Vagina (tissue), 2 donors: ENCODE measurements at places on chromosomes 2 and 18. TPM values are rescaled to one million over a fixed set of nuclear protein-coding genes. Genes with fewer than 3 reads are reported as not detected.

- H3K27me3 ChIP-seq, result no peaks in the 10 kb centered on the region
- no peak overlapping the region for H3K27ac ChIP-seq
- H3K4me3 ChIP-seq, result no peak overlapping the region
- no peaks in the 10 kb centered on the region for H3K36me3 ChIP-seq
- H3K4me1 ChIP-seq, result no peaks in the 10 kb centered on the region
Observed at GRCh38 chr18:45528712-45529336, 86.5 kb upstream of the SLC14A2 start.

DNA sequence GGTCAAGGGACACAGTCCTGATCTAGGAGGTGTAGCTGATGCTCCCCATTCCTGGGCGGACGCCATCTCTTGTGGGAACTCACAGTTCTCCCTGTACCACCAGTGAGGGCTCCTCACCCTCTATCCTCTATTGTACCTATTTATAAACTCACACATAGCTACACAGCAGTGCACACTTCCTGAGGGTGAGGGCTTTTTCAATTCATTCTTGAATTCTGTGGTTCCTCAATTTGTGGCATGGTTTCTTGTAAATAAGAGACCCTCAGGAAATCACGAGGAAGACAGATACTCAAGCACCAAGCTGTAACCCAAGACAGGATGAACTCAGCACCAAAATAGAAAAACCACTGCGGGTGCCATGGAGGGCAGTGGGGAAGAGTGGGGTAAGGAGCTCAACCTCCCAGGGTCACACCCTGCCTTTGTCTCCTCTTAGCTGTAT is 245.9 kb upstream of the PXDN start:
- no peak overlapping the region for H3K4me3 ChIP-seq
- DNase-seq, result peak; percentile 49
- no peaks in the 10 kb centered on the region for H3K4me1 ChIP-seq
- H3K27ac ChIP-seq, result no peak overlapping the region
- H3K27me3 ChIP-seq, result no peaks in the 10 kb centered on the region
- H3K36me3 ChIP-seq, result no peaks in the 10 kb centered on the region

GRCh38 chr2:181312515-181312927 is 144.7 kb upstream of the ITGA4 start:
- no peaks in the 10 kb centered on the region for H3K36me3 ChIP-seq
- H3K4me3 ChIP-seq, result no peak overlapping the region
- no peaks in the 10 kb centered on the region for H3K27me3 ChIP-seq
- no peak for DNase-seq

GRCh38 chr2:60475123-60475830 is 78.2 kb downstream of the BCL11A start:
- no peak overlapping the region for H3K4me3 ChIP-seq
- H3K36me3 ChIP-seq, result no peaks in the 10 kb centered on the region
- no peak for DNase-seq
- peaks cover 14% of the 10 kb centered on the region for H3K4me1 ChIP-seq
- no peaks in the 10 kb centered on the region for H3K27me3 ChIP-seq
- no peak overlapping the region for H3K27ac ChIP-seq

The DES gene
- total RNA-seq, result 883 TPM

The ANTXR1 gene
- total RNA-seq, result 102 TPM

- no peak for DNase-seq
- H3K27ac ChIP-seq, result no peak overlapping the region
- no peaks in the 10 kb centered on the region for H3K36me3 ChIP-seq
- H3K27me3 ChIP-seq, result no peaks in the 10 kb centered on the region
- no peaks in the 10 kb centered on the region for H3K4me1 ChIP-seq
- H3K4me3 ChIP-seq, result no peak overlapping the region
Observed at GRCh38 chr18:46560671-46561045, 96.4 kb downstream of the LOXHD1 start.

DNA sequence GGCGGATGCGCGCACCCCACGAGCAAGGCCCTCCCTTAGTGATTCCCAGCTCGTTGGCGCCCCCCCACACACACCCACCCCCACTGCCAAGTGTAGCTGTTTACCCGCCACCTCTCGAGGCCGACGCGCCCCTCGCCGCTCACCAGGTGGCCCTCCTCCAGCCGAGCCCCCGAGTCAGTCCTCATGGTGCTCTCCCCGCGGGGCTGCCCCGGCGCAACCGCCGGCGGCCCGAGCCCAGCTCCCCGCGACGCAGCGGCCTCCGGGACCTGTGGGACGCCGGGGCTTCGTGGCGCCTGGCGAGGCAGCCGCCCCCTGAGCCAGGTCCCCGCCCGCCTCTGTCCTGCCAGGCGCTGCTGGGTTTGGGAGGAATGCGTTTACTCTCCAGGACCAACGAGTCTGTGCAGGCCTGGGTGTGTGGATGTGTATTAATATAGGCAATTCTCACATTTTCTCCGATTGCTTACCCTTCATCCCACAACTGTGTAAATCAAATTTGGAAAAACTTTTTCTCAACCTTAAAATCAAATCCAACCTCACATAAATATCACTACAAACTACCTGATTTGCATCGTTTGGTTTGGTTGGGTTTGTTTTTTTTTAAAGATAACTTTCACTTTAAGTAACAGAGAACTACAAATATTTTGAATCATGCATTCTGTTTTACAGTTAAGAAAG is at the start of gene TMEM237:
TSS of gene TMEM237 (minus strand) at position 288 of the 675 bp plus-strand sequence. CDS start at position 185, 103 bp downstream.
- H3K27ac ChIP-seq, result peak within 1 kb of the TSS; percentile 93
- H3K27me3 ChIP-seq, result no peaks in the 10 kb centered on the region
- no peak for DNase-seq
- no peaks in the 10 kb centered on the region for H3K36me3 ChIP-seq
- no peaks in the 10 kb centered on the region for H3K4me1 ChIP-seq

The TEX44 gene
- not detected for total RNA-seq

DNA sequence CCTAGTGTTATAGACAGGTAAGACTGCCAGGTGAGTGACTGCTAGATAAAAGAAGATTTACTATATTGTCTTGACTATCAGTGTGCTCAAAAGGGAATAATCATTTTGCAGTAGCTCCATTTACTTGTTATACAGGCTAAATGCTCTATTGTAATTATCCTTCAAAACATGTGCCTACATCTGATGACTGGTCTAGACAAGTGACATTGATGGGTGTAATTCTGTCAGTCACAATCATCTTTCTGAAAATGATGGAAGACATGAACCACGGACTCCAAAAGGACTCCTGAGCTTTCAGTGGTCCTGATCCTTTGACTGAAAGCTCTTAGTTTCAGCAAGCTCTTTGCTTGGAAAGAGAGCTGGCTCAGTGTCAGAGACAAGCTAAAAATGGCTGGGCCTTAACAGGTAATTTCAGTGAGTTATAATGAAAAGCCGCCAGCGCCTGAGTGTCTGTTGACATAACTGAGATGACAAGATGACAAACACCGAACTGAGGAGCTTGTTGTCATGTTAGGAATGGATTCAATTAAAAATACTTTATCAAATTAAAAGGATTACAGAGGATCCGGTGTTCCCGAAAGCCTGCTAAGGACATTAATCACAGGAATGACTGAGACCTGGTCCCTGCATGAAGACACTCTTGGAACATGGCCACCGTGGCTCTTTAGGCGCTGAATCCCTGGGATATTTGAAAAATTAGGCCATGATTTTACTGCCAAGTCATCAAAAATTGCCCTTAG is 141.7 kb downstream of the CMPK2 start:
- no peak overlapping the region for H3K4me3 ChIP-seq
- no peak for DNase-seq
- no peaks in the 10 kb centered on the region for H3K36me3 ChIP-seq
- no peaks in the 10 kb centered on the region for H3K27me3 ChIP-seq

DNA sequence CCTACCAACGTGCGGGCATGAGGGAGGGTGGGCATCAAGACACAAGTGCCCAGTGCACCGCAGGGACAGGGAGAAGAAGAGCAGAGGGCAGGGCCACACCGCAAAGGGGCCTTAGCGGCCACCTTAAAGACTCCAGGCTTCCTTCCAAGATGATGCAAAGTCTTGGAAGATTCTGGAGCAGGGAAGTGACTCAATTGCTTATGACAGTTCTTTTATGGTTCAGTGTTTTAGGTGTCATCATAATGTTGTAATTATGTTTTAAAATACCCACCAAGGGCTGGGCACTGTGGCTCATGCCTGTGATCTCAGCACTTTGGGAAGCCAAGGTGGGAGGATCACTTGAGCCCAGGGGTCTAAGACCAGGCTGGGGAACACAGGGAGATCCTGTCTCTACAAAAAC is 44.5 kb upstream of the SEMA4C start:
- H3K4me3 ChIP-seq, result no peak overlapping the region
- no peaks in the 10 kb centered on the region for H3K36me3 ChIP-seq
- peaks cover 22% of the 10 kb centered on the region for H3K4me1 ChIP-seq
- no peaks in the 10 kb centered on the region for H3K27me3 ChIP-seq
- no peak overlapping the region for H3K27ac ChIP-seq

The UGT1A5 gene
- 1.2 TPM for total RNA-seq

DNA sequence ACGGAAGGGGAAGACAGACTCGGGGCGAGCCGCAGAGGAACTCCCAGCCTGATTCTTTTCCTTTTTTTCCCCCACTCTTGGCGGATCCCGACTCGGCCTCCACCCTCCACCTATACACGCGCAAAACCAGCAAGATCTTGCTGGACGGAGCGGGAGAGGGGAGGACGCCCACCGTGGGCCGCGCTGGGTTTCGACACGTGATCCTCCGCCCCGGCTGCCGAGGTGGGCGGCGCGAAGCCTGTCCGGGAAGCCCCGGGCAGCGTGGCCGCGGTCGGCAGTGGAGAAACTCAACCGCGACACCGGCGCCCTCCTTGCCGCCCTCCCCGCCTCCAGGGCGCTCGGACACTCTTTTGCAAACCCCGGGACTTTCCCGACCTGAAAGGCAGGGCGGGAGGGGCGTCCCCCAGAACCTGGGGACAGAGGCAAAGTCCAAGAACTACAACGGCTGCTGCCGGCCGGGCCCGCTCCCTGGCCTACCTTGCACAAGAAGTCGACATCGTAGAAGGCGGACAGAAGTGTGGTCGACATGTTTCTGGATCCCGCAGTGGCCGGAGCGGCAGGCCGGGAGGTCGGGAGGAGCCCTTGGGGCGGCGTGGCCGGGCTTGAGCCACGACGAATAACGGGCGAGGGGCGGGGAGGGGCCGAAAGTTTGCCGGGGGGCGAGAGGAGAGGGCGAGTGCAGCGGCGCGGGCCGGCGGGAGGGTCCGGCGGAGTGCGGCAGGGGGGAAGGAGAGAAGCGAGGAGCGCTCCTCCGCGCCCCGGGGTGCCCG is 433 bp downstream of the ZFP36L2 start:
- H3K27me3 ChIP-seq, result no peaks in the 10 kb centered on the region
- peak overlapping the region; percentile 99 for H3K27ac ChIP-seq

GRCh38 chr2:191625016-191625415 is 52.9 kb upstream of the NABP1 start:
- no peak overlapping the region for H3K4me3 ChIP-seq
- H3K36me3 ChIP-seq, result no peaks in the 10 kb centered on the region
- no peaks in the 10 kb centered on the region for H3K4me1 ChIP-seq
- no peak overlapping the region for H3K27ac ChIP-seq

- DNase-seq, result no peak
- no peak overlapping the region for H3K27ac ChIP-seq
- no peaks in the 10 kb centered on the region for H3K4me1 ChIP-seq
- H3K27me3 ChIP-seq, result no peaks in the 10 kb centered on the region
- no peak overlapping the region for H3K4me3 ChIP-seq
- no peaks in the 10 kb centered on the region for H3K36me3 ChIP-seq
Observed at GRCh38 chr2:229261599-229261998, 9.5 kb downstream of the PID1 start.

GRCh38 chr2:111622859-111623258 is 261.1 kb downstream of the ANAPC1 start:
- H3K4me3 ChIP-seq, result no peak overlapping the region
- no peak for DNase-seq
- no peaks in the 10 kb centered on the region for H3K27me3 ChIP-seq
- no peaks in the 10 kb centered on the region for H3K36me3 ChIP-seq
- H3K4me1 ChIP-seq, result peaks cover 18% of the 10 kb centered on the region

The KYNU gene
- 3.7 TPM for total RNA-seq

DNA sequence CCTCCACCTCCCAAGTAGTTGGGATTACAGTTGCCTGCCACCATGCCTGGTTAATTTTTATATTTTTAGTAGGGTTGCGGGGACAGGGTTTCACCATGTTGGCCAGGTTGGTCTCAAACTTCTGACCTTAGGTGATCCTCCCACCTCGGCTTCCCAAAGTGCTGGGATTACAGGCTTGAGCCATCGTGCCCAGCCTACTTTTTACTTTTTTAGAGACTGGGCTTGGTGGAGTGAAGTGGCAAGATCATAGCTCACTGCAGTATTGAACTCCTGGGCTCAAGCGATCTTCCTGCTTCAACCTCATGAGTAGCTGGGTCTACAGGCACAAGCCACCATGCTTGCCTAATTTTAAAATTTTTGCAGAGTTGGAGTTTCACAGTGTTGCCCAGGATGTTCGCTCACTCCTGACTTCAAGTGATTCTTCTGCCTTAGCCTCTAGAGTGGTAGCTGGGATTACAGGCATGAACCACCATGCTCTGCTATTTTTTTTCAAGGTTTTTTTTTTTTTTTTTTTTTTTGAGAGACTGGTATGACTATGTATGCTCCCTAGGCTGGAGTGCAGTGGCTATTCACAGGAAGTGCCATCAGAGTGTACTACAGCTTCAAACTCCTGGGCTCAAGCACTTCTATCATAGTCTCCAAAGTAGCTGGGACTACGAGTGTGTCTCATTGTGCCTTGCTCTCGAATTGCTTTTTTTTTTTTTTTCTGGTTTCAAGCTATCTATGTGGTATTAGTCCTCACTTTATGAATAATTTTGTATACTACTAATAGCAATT is 11.9 kb downstream of the MSH2 start:
- no peak overlapping the region for H3K27ac ChIP-seq
- no peak for DNase-seq
- no peaks in the 10 kb centered on the region for H3K4me1 ChIP-seq

DNA sequence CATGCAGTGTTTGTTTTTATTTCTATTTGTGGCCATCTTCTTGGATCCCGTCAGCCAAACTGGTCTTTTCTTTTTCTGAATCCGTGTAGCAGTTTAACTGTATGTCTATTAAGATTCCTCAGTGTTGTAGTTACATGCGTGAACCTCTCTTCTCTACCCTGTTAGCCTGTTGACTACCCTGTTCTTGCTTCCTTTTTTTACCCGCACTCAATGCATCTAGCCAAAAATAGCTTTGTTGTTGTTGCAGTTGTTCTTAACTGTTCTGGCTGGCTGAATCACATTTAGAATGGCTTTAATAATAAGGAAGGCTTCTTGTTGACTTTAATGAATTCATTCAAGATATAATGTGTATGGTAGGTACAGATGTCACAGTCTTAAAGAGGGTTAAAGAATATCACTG is 137.1 kb downstream of the LCLAT1 start:
- no peak overlapping the region for H3K27ac ChIP-seq
- no peaks in the 10 kb centered on the region for H3K27me3 ChIP-seq
- no peak overlapping the region for H3K4me3 ChIP-seq
- no peaks in the 10 kb centered on the region for H3K4me1 ChIP-seq

The TTR gene
- not detected for total RNA-seq

The TMEFF2 gene
- total RNA-seq, result not detected

The MEP1B gene
- total RNA-seq, result not detected

The COA5 gene
- total RNA-seq, result 24.1 TPM

GRCh38 chr2:64998658-64999061 is 9.5 kb downstream of the SLC1A4 start:
- peaks cover 17% of the 10 kb centered on the region for H3K4me1 ChIP-seq
- H3K36me3 ChIP-seq, result no peaks in the 10 kb centered on the region
- no peak overlapping the region for H3K4me3 ChIP-seq

The ACKR3 gene
- 55.5 TPM for total RNA-seq

The EML6 gene
- total RNA-seq, result 1.7 TPM

- no peaks in the 10 kb centered on the region for H3K36me3 ChIP-seq
- no peak overlapping the region for H3K4me3 ChIP-seq
- no peak for DNase-seq
- no peak overlapping the region for H3K27ac ChIP-seq
- no peaks in the 10 kb centered on the region for H3K27me3 ChIP-seq
- H3K4me1 ChIP-seq, result no peaks in the 10 kb centered on the region
Observed at GRCh38 chr2:16925145-16925544, 259.5 kb upstream of the CYRIA start.

The SSB gene
- 47.1 TPM for total RNA-seq
